ENCODE measurements at places on chromosomes 6 and 20.

- peak; percentile 67 for ATAC-seq
Observed at GRCh38 chr20:25336561-25337422, 53.8 kb downstream of the ABHD12 start.

GRCh38 chr20:23099791-23100719 lies 13.9 kb upstream of the CD93 start:
- ATAC-seq: no peak

GRCh38 chr6:2140438-2141128 lies 104.8 kb downstream of the GMDS start:
- no peak for ATAC-seq

DNA sequence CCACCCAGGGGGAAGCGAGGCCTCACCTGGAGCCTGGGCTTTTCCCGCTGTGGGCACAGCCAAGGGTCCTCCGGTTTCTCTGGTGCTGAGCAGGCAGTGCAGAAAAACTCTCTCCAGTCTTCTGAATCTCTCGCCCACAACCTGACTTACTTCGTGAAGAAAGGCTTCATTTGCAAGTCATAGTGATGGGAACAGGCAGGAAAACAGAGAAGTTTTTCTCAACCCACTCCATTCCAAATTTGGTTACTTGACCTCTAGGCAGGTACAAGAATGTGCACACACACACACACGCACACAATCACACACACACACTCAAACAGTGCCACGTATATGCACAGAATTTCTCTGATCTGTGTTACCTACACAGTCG lies 524.5 kb downstream of the CD83 start:
- no peak for ATAC-seq

GRCh38 chr6:54289426-54289825 lies 18.8 kb upstream of the TINAG start:
- no peak for ATAC-seq

DNA sequence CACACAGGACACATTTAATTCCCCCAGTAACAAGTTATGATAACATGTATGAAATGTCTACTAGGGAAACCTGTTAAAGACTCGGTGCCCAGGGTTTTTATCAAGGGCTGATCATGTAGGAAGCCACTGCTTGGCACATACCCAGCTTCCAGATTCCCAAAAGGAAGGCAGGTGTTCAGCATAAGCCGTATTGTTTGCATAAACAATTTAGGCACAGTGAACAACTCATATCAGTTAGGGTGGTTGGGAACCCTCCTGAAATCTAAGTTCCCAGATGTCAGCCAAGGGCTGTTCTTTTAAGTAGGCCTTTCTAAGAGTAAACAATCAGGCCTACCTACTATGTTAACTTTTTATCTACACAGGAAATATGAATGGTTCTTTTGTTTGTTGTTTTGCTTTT lies 74.1 kb downstream of the ASXL1 start:
- ATAC-seq: no peak

DNA sequence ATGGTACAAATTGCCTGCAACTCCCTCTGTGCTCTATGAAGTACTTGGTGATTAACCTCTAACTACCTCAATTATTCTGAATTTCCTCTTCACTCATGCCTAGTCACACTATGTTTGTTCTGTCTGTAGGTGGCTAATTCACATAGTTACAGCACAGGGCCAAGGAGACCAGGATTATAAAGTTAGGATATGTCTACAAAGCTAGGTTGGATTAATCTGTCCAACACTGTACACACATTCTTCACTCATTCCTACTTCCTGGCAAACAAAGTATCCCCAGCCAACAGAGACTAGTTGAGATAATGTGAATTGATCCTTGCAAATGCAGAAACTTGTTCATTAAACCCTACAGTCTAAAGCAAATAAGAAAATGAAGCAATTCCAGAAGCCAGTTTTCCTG lies 269.8 kb downstream of the HACE1 start:
- ATAC-seq: no peak

DNA sequence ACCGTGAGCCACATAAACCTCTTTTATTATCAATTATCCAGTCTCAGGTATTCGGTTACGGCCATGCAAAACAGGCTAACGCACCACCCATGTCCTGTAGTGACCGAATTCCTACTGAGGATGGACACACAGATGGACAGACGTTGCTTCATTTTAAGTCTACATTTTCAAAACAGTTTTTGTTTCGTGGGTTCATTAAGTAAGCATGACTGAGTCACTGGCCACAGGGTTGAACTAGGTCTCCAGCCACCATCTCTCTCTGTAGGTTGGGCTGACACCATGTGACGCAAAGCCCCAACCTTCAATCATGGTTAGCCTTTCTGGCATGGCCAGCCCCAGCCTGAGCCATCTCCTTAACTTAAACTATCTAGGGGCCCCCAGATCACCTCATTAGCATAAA lies 110.0 kb upstream of the SLC22A23 start:
- no peak for ATAC-seq

DNA sequence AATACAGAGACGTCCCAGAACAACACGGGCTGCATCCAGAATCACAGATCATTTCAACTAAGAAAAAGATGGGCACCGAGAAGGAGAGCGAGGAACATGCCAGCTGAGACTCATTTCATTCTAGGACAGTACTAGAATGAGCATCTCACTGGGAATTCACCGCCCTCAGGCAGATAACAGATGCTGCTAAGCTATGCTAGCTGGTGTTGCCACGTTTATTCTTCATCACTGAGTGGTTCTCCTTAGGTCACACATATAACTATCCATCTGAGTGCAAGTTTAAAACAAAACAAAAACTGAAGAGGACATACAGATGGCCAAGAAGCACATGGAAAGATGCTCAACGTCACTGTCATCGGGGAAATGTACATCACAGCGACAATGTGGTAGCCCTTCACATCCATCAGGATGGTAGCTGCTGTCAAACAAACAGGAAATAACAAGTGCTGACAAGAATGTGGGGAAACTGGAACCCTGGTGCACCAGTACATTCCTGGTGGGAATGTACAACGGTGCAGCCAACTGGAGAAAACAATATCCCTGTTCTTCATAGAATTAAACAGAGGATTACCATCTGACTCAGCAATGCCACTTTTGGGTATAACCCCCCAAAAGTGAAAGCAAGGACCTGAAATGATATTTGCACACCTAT lies 97.6 kb downstream of the SLC22A23 start:
- no peak for ATAC-seq

DNA sequence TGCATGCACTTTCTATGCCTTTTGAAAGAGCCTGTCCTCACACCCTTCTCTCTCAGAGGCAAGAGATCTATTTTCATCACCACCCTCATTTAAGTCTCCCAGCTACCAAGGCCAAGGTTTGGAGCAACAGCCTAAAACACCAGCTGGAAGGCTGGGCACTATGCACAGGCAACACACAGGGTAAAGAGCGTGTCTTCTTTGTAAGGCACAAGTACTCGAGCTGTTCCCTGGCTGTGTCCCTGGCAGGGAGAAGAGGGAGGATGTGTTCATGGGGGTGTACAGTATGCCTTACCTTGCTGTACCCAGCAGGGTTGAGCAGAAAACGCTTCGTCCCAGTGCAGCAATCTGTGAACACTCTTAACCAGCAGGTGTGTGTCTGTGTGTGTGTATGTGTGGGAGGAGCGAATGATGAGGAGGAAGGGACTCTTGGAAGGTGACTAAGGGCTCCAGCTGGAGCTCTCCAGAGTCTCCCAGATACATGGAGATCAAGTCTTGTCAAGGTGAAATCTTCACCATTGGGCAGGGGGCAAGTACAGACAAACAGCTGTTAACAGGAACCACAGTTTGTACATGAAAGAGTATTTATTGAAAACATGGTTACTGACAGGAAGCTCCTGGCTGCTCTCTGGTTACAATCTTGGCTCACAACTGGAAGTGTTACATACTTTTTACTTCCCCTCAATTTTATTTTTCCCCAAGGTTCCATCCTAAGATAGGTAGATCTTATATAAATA lies 40.8 kb downstream of the ELMO2 start:
- ATAC-seq: no peak

DNA sequence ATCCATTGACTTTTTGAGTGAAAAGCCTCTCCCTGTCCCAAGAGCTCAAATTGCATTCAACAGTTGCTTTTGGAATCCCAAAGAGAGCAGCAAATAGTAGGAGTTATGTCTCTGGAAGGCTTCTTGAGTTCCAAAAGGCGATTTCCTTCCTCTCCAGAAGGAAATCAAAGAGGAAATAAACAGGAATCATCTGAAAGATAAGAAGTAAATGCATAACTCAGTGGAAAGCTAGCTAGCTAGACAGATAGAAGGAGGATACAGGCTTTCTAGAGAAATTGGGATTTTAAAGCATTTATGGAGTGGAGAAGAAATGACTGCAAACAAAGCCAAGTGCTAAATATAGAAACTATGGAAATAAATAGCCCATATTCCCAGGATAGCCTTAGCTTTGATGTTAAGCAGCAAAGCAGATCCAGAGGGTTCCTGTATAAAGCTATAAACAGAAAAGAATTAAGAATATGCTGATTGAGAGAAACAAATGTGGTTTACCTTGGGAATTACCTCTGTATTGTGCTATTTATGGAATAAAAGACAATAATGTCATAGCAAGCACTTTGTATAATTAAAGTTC lies 214.7 kb downstream of the PLCB1 start:
- ATAC-seq: no peak

- no peak for ATAC-seq
Observed at GRCh38 chr20:32329817-32330554, 28.1 kb upstream of the ASXL1 start.

DNA sequence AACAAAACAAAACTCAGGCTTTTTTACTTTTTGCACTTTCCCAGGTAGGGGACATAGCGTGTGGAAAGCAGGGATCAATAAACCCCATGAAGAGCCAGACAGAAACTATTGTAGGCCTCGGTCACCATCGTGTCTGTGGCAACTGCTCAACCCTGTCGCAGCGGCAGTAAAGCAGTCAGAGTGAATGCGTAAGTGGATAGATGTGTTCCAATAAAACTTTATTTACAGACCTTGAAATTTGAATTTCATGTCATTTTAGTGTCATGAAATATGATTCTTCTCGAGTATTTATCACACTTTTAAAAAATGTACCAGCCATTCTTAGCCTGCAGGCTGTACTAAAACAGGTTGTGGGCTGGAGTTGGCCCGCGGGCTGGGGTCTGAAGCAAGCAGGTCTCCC lies 14.5 kb downstream of the BMP7 start:
- no peak for ATAC-seq

GRCh38 chr6:47043286-47043685 lies 1.2 kb upstream of the ADGRF1 start:
- ATAC-seq: no peak

DNA sequence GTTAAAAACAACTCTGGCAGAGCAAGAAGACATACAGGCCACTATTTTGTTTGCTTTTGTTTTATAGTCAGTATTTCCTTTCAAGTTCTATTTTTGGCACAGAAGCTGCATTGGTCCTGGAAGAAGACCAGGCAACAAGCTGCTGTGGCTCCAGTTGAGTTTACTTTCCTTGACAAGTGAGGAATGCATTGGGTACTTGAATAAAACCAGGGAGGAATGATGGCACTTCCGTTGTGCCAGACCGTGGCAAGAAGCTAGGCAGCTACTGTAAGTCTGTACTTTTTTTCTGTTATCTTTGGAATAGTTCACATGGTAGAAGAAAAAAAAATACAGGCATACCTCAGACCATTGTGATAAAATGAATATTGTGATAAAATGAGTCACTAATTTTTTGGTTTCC lies 66.3 kb downstream of the NCOA3 start:
- ATAC-seq: peak; percentile 97

GRCh38 chr6:164178679-164179332 lies 764.3 kb downstream of the QKI start:
- no peak for ATAC-seq

All from SK-N-SH treated with all-trans-retinoic acid at 6 μM for 48 hours (cell line).